ENCODE measurements at places on chromosomes 3 and 15.

DNA sequence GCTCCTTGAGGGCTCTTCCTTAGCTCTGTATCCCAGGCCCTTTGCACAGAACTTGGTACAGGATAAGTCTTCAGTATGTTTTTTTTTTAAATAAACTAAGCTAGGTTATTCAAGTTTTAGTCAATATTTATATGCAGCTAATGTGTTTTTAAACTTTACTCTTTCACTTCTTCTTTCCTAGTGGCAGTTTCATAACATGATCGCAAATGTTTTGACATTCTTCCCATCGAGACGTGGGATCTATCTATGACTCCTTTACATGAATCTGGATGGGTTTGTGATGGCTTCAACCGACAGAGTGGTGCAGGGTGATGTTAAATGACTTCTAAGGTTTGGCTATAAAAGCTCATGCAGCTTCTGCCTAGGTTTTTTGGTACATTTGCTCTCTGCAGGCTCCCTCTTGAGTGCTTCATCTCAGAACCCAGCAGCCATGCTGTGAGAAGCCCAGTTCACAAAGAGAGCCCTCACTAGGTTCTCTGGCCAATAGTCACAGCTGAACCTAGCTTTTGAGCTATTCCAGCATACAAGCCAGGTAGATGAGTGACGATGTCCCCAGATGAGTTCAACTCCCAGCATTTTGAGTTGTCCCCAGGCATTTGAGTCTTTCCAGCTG is 13.5 kb upstream of the MECOM start:
- DNase-seq, result no peak

GRCh38 chr15:82113106-82113715 is 67.4 kb upstream of the MEX3B start:
- DNase-seq, result no peak

DNA sequence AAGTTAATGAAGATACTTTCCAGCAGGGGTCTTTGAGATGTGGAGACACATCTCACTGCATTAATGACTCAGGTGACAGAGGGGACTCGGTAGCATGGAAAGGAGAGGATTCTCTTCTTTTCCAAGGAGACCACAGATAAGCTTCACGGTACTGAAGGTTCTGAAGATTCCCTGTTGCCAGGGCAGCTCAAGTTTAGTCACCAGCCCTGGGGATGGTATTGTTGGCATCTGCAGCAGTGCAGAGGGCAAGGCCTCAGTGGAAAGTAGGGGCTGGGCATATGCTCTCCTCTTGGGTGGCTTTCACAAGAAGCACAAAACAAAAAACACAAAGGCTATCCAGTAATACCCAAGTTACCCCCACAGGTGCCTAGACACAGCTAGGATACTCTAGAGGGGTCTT is 38.0 kb upstream of the MRPL3 start:
- no peak for DNase-seq

DNA sequence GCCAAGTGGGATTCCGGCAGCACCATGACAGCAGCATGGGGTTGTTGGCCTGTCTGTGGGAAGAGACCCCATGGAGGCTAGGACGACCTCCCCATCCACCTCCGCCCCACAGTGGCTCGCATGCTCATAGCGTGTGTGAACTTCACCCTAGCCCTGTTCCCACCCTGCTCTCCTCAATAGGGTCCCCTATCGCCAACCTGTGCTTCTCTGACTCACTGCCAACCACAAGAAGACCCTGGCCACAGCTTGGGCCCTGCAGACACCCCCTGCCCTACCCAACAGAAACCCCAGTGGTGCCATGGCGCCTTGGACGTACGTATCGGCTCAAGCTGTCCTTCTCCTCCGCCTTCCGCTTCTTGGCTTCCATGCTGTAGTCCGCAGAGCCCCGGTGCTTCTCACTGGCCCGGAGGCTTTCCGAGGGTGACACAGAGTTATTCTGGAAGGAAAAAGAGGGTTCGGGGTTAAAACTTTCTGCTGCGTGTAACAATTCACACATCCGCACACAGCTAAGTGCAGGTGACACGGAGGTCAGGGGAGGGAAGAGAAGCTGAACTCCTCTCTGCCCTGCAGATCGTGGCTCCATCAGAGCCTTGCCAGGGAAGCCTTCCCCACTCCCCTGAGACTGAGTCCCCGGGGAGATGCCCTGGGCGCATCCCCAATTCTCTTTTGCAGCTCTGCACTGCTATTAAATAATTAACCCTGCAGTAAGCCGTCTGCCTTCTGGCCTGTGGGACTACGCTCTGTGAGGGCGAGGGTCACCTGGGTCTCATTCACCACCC is 37.3 kb downstream of the TLE3 start:
- no peak for DNase-seq

DNA sequence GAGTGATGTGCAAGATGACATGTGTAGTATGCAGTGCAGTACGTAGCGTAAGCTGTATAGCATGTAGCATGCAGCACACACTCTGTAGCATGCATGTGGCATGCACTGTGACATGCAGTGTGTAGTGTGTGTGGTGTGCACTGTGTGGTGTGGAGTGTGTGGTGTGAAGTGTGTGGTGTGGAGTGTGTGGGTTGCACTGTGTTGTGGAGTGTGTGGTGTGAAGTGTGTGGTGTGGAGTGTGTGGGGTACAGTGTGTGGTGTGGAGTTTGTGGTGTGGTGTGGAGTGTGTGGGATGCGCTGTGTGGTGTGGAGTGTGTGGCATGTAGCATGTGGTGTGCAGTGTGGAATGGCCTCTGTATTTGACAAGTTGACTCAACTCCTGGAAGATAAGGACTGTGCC is 39.2 kb downstream of the ROPN1B start:
- DNase-seq, result no peak

GRCh38 chr3:63557912-63558311 is 94.6 kb upstream of the SNTN start:
- no peak for DNase-seq

GRCh38 chr3:187896646-187897045 is 151.4 kb upstream of the BCL6 start:
- peak; percentile 30 for DNase-seq

DNA sequence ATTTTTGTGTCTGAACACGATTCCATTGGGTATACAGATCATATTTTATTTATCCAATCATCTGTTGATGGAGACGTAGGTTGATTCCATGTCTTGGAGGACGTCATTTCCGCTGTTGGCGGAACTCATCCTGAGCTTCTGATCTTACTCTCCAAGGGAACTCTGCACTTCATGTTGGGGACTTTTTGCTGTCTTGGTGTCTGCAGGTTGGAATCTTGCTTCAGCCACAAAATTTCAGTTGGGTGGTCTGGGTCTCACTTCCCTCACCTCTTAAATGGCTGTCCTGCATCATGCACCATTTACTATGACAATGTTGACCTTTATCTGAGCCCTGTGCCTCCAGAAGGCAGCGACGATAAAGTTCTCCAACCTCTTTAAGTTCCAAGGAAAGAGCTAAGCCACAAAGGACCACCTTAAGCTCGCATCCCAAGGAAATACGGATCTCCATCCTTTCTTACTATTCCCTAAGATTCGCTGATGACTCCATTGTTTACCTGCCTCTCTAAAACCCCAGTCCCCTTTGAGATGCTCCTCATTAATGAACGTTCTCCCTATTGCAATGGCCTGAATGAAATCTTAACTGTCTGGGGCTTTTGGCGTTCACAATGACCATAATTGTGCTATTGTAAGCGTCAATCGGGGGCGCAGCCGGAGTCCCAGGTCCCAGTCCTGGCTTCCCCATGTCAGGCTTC is 23.1 kb upstream of the RNU6-1 start:
- no peak for DNase-seq

DNA sequence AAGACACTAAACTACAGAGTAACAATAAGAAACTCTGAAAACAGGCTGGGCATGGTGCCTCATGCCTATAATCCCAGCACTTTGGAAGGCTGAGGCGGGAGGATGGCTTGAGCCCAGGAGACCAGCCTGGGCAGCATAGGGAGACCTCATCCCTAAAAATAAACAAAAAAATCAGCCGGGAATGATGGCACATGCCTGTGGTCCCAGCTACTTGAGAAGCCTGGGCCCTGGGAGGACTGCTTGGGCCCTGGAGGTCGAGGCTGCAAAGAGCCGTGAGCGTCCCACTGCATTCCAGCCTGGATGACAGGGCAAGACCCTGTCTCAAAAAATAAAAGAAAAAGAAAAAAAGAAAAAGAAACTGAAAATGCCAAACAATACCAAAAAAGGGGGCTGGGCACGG is 55.4 kb downstream of the TMCC1 start:
- no peak for DNase-seq

DNA sequence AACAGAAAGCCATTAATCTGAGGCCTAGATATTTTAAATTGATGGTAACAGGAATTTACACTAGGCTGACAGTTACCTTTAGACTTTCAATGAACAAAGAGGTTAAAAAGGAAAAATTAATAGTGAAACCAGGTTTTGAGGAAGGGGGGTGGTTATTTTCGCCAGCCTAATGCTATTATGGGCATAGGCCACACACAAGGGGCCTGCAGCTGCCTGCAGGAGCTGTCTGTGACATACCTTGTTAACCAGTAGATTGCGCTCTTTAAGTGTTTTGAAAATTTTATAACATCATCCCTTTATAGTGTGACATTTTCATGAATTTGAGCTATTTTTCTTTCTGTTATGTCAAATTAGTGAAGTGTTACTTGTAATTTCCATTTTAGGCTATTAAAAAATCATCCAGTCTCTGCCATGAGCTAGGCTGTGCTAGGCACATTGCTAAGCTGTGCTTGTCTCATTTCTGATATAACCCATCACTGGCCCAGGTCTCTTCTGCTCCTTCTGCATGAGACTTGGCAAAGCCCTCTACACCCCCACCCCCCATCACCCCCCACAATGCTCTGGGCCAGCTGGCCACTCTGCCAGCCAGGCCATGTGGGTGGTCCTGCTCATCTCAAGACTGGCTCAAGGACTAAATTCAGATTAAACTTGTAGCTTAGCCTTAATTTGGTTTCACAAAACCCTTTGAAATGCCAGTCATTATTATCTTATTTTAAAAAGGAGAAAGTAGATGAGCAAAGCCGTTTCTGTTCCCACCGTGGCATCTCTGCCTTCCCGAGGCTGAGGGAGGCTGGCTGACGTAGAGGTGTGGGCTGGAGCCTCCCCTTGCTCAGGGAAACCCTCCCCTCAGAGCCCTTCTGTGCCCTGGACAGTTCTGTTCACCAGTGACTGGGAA is 48.4 kb upstream of the SEC22A start:
- DNase-seq, result no peak

DNA sequence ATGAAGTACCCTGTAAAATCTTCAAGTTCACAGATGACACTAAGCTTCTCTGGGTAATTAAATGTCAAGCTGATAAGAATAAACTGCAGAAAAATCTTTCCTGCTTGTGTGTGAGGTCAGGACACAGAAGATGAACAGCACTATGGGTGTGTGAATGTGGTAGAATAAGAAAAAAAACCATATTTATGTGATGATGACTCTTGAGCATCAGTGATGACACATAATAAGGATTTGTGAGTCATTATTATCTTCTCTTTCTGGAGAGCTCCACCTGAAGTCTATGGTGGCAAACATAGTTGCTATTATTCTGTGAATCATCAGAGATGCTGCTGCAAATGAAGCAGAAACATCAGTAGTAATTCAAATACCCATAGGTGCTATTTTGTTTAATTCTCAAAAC is 422.4 kb downstream of the DIPK2A start:
- no peak for DNase-seq

- no peak for DNase-seq
Measured at GRCh38 chr15:99109555-99110021, 4.7 kb downstream of the SYNM start.

DNA sequence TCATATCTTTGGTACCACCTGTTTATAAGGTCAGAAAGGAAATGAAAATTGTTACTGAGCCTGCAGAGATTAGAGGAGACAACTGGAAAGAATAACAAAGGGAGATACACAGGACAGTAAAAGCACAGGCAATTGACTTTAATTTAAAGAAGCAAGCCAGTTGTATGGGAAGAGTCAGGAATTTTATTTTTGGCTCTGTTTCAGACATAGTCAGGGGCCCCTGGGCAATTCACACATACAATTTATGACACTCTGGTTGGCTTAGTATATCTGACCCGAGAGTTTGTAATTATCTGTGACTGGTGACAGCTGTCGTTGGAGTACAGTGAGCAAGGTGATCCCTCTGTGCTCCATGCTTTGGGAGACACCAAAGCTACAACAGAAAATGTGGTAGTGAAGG is 591.9 kb upstream of the NECTIN3 start:
- no peak for DNase-seq

DNA sequence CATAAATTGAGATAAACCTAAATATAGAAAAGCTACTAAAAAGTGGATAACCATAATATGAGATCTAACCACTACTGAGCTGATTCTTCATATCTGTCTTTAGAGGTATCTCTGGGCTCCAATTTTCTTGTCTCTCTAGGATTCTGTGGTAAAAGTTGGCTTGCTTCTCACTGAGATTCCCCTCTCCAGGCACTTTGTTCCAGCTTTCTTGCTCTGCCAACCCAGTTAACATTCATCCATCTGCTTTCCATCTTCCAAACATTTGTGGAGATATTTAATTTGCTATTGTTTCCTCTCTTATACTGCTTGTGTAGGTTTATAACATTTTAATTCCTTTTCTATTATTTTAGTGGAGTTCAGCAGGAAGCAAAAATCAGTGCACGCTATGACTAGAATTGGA is 97.6 kb upstream of the LMCD1 start:
- DNase-seq, result no peak

DNA sequence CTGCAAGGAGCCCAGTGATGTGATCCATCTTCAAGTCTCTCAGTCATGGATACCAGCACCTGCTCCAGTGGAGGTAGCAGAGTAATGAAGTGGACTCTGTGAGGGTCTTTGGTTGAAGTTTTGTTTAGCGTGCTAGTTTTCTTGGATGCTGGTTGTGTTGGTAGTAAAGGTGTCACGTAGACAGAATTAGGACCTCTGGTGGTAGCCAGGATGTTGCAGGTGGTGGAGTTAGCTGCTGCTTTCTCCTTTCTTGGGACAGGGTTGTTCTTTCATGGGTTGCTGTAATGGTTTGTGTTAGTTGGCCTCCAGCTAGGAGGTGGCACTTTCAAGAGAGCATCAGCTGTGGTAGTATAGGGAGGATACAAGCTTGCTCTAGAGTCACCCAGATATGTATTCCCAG is 125.2 kb downstream of the ANXA2 start:
- DNase-seq, result no peak

GRCh38 chr15:58952751-58953150 is 19.3 kb upstream of the SLTM start:
- no peak for DNase-seq

GRCh38 chr3:168722091-168722490 is 626.4 kb upstream of the GOLIM4 start:
- no peak for DNase-seq

DNA sequence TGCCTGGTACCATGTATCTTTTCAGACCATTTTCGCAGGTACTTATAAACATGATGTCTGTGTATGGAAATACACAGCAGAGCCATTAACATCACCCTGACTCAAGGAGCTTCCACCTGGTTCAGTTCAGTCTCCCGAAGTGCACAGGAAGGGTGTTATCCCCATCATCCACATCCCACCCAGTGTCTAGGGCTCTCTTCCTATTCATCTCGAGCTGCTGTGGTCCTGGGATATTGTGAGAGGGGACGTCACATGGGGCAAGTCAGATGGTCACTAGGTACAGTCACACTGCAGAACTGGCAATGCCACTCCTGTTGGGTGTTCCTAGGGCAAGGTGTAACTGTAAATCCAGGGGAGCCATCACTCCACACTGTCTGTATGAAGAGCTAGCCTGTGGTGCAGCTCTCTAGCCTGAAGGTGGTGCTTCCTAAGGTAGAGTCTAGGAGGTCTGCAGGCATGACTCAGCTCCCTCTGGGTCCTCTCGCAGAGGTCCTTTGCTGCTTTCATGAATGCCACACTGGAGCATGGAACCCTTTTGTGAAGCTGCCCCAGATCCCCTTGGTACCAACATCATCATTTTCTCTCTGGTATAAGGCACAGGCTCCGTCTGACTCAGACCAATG is 13.9 kb downstream of the ISLR2 start:
- DNase-seq, result no peak

Measured in G401 (cell line).